ENCODE measurements at places on chromosomes 11 and 22. TPM values are rescaled to one million over a fixed set of nuclear protein-coding genes. Genes with fewer than 3 reads are reported as not detected.

The TEX54 gene
- not detected for total RNA-seq

The FGF19 gene
- 0.06 TPM for total RNA-seq

The SORL1 gene
- 15.6 TPM for total RNA-seq

- H3K36me3 ChIP-seq: no peaks in the 10 kb centered on the region
- no peak overlapping the region for H3K4me3 ChIP-seq
- H3K4me1 ChIP-seq: no peaks in the 10 kb centered on the region
- H3K27me3 ChIP-seq: no peaks in the 10 kb centered on the region
- H3K27ac ChIP-seq: no peak overlapping the region
Measured at GRCh38 chr11:105823495-105824033, 198.5 kb downstream of the MSANTD4 start.

DNA sequence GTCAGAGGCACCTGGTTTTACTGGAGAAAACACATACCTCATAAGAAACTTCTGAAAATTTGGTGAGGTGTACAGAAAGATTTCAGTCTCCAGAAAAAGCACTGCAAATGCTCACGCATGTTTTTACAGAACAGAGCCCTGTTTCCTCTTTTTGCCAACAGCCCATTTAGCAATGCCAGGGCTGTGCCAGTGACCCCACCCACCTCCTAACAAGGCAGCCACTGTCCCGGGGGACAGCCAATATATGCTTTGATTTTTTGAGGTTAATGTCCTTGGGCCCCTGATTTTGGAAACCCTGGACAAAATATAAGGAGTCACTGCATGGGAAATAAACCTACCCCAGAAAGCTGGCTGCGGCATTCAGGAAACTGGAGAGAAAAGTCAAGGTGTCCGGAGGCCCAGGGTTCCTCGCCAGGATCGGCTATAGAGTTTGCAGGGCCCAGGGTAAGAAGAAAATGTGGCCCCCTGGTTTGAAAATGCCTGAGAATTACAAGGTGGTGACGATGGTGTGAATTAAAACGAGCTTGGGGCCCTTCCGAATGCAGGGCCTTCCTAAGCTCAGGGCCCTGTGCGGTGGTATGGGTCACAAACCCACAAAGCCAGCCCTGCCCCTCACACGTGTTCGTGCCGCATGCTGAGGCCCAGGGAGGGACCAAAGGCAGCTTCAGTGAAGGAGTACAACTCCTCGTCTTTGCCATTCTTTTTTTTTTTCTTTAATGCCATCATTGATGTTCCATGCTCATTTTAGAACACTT is 71.1 kb upstream of the WNT7B start:
- H3K4me1 ChIP-seq: peaks cover 66% of the 10 kb centered on the region
- H3K27ac ChIP-seq: peak overlapping the region; percentile 97
- no peak for DNase-seq
- no peaks in the 10 kb centered on the region for H3K27me3 ChIP-seq
- no peak overlapping the region for H3K4me3 ChIP-seq

GRCh38 chr11:111723595-111723994 is 42.6 kb downstream of the PPP2R1B start:
- H3K4me1 ChIP-seq: peaks cover 5% of the 10 kb centered on the region
- no peak overlapping the region for H3K27ac ChIP-seq
- no peaks in the 10 kb centered on the region for H3K27me3 ChIP-seq
- no peak overlapping the region for H3K4me3 ChIP-seq

- H3K4me1 ChIP-seq: peaks cover 7% of the 10 kb centered on the region
- H3K27me3 ChIP-seq: no peaks in the 10 kb centered on the region
- no peaks in the 10 kb centered on the region for H3K36me3 ChIP-seq
- H3K4me3 ChIP-seq: no peak overlapping the region
Measured at GRCh38 chr22:21730535-21731308, 4.9 kb downstream of the YPEL1 start.

GRCh38 chr11:13964771-13965074 is 2.2 kb downstream of the SPON1 start:
- H3K4me1 ChIP-seq: no peaks in the 10 kb centered on the region
- peak overlapping the region; percentile 44 for H3K4me3 ChIP-seq
- no peak for DNase-seq
- no peak overlapping the region for H3K27ac ChIP-seq

DNA sequence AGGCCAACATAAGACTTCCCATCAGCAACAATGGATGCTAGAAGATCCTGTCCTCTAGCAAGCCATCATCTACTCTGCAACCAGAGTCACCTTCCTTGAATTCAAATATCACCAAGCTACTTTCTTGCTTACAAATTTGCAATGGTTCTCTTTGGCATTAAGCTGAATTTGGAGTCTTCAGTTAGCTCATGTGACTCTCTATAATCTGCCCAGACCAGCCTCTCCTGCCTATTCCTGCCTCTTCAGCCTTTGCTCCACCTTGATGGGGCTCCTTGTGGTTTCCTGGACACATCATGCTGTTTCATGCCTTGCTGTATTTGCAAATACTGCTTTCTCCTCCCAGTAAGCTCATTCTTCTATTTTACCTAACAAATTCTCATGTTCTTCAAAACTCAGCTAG is 82.3 kb downstream of the RASSF10 start:
- H3K36me3 ChIP-seq: no peaks in the 10 kb centered on the region
- no peaks in the 10 kb centered on the region for H3K4me1 ChIP-seq
- no peak overlapping the region for H3K27ac ChIP-seq
- no peak for DNase-seq
- H3K27me3 ChIP-seq: no peaks in the 10 kb centered on the region

DNA sequence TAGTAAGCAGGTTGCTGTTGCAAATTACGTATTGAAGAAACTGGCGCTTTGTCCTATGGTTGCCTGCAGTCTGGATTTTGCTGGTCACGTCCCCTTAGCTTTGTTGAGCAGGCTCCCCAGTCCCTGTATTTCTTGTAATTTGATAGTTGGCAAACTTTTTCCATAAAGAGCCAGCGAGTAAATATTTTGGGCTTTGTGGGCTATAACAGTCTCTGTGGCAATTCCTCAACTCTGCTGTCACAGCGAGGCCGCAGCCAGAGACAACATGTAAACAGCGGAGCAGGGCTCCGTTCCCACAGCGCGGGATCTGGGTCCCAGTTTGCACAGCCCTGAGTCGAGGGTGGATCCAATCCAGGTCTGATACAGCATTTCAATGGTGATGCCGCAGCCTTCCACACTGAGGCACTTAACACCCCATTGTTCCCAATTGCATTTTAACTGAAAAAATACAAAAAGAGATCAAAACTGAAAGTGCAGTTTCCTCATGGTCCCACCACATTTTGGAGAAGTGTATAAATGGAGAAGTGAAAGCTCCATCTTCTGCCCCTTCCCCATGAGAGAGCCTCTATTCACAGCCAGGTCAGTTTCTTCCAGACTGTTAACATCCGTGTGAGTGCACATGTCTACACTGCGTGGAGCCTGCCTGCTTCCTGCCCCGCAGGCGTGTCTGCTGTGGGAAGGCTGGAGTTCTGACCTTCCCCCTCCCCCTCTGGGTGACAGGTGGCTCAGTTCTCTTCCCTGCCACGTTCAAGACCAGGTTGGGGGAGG is 89.1 kb downstream of the RPS6KA4 start:
- no peaks in the 10 kb centered on the region for H3K36me3 ChIP-seq
- no peak overlapping the region for H3K4me3 ChIP-seq
- H3K27ac ChIP-seq: peak overlapping the region; percentile 93
- peaks cover 3% of the 10 kb centered on the region for H3K4me1 ChIP-seq
- peak; percentile 87 for DNase-seq

DNA sequence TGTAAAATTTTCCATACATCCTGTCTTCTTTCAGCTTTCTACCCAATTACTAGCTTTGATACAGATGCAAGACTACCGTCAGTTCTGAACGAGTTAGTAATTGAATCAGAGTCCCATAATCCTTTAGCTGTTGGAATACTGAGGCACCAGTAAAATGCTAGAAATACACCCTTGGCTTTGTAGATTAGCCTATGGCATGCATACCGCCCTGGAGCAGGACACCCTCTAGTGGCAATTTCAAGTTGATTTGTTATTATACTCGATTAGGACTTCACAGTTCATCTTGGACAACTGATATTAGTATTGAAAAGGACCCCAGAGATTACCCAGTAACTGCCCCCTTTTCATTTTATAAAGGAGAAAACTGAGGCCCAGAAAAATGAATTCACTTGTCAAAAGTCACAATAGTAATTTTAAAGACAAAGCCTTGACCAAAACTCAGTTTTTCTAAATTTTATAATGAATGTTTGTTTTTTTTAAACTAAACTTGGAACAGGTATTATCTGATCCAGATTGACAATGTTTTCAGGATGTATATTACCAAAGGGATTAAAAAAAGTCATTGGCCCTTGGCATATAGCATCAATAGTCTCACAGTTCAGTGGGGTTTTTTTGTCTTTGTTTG is 72.6 kb downstream of the HIPK3 start:
- H3K36me3 ChIP-seq: no peaks in the 10 kb centered on the region
- DNase-seq: no peak
- H3K4me3 ChIP-seq: no peak overlapping the region
- no peaks in the 10 kb centered on the region for H3K4me1 ChIP-seq

DNA sequence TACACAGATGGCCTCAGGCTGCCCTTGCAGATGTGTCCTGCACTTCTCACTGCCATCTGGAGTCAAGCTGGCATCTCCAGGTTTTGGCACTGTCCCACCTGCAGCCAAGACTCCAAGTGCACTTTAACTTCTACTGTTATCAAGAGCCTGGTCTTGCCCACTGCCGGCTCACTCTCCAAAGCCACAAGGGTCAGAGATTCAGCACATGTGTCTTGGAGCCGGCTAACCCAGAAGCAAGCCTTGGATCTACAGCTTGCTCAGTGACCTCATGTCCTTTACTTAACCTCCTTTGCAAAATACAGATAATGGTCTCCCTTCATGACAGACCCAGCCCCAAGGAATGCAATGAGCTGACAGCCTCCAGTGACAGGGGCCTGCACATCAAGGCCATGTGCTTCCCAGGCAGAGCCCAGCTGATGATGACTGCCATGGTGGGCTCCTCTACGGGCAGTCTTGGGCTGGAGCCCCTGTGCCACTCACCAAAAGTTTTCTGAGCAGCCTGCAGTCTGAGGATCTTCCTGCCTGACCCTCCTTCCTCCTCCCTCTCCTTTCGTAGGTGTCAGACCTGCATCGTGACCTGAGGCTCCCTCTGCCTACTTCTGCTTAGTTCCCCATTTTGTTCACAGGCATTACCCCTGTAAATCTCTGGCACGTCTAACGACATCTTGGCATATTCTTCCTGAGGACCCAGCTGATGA is 9.0 kb downstream of the TP53AIP1 start:
- no peaks in the 10 kb centered on the region for H3K4me1 ChIP-seq
- DNase-seq: no peak
- no peak overlapping the region for H3K4me3 ChIP-seq
- no peaks in the 10 kb centered on the region for H3K27me3 ChIP-seq

GRCh38 chr11:62976109-62976508 is 8.7 kb downstream of the SLC22A6 start:
- H3K36me3 ChIP-seq: no peaks in the 10 kb centered on the region
- H3K27me3 ChIP-seq: no peaks in the 10 kb centered on the region
- no peak overlapping the region for H3K27ac ChIP-seq
- H3K4me1 ChIP-seq: peaks cover 3% of the 10 kb centered on the region
- DNase-seq: no peak

GRCh38 chr22:25167834-25168601 is 31.6 kb upstream of the CRYBB3 start:
- DNase-seq: no peak
- H3K36me3 ChIP-seq: no peaks in the 10 kb centered on the region
- no peaks in the 10 kb centered on the region for H3K4me1 ChIP-seq
- no peak overlapping the region for H3K27ac ChIP-seq

DNA sequence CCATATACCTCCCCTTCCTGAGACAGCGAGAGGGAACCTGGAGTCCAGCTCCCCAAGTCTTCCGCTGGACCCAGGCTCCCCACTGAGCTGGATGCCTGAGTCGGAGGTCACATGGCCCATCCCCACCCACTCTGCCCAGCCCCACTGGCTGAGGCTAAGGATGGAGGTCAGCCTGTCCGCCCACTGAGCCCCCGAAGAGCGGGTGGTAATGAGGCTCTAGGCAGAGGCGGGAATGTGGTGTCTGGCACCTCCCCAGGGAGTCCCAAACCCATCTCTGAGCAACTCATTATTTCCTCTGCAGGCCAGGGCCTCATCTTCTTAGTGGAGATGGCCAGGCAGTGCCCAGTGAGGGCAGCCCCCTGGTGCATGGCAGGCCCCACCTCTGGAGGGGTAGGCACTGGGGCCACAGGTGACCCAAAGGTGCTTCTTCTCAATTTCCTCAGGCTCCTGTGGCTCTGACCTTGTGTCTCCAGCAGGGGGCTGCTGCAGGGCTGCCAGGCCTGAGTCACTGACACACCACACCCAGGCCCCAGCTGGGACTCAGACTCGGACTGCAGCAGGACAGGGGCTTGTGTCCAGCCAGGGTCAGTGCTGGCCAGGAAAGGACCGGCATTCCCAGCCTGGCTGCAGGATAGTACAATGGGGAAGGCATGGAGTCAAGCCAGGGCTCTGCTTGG is 10.2 kb upstream of the PDE2A start:
- DNase-seq: peak; percentile 21
- no peaks in the 10 kb centered on the region for H3K27me3 ChIP-seq
- H3K36me3 ChIP-seq: no peaks in the 10 kb centered on the region
- H3K4me3 ChIP-seq: no peak overlapping the region
- H3K27ac ChIP-seq: no peak overlapping the region

- H3K27me3 ChIP-seq: no peaks in the 10 kb centered on the region
- no peak for DNase-seq
- peak overlapping the region; percentile 87 for H3K27ac ChIP-seq
- H3K4me1 ChIP-seq: peaks cover 13% of the 10 kb centered on the region
Measured at GRCh38 chr22:18057568-18058209, 20.1 kb upstream of the PEX26 start.

GRCh38 chr22:48313175-48313830 is 1514.4 kb downstream of the BRD1 start:
- H3K36me3 ChIP-seq: no peaks in the 10 kb centered on the region
- no peaks in the 10 kb centered on the region for H3K27me3 ChIP-seq
- H3K4me3 ChIP-seq: no peak overlapping the region
- no peaks in the 10 kb centered on the region for H3K4me1 ChIP-seq
- H3K27ac ChIP-seq: no peak overlapping the region
- no peak for DNase-seq

DNA sequence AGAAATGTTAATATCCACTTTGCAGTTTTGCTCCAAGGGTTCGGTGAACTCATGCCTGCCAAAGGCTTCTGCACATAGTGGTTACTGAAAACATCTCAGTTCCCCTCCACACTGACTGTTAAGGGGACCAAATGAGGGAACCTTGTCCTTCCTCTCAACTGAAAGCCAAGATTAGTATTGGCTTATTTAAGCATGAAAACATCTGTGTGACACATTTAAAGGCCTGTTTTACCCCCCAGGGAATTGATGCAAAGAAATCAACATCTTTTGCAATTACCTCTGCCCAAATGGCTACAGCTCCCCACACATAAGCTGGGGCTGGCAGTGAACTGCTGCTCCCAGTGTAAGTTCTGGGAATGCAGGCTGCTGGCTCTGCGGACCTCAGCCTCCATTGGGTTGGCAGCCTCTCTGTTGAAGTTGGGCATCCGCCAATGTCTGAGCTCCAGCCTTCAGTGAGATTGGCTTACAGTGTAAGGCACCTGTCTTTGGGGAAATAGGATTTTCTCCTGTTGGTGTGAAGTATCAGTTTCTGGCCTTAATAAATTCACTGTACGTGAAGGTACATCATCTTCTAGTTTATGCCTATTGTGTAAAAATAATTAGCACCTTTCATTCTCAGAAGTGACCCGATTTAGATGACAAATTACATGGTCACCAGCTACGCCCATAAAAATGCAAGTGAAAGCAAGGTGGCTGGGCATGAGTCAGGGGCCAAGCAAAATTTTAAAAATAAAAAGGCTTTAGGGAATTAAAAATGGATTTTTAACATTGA is 213.4 kb upstream of the SYN3 start:
- H3K27ac ChIP-seq: no peak overlapping the region
- peak; percentile 88 for DNase-seq
- H3K36me3 ChIP-seq: no peaks in the 10 kb centered on the region
- no peak overlapping the region for H3K4me3 ChIP-seq
- H3K4me1 ChIP-seq: peaks cover 11% of the 10 kb centered on the region
